Ascending aorta (tissue), 2 donors: ENCODE measurements at places on chromosomes 2 and 18. TPM values are rescaled to one million over a fixed set of nuclear protein-coding genes. Genes with fewer than 3 reads are reported as not detected.
A peak's percentile ranks its signal among the peaks of the same experiment; 100 is the strongest.

The KIAA2012 gene
- total RNA-seq: 0.11 TPM

DNA sequence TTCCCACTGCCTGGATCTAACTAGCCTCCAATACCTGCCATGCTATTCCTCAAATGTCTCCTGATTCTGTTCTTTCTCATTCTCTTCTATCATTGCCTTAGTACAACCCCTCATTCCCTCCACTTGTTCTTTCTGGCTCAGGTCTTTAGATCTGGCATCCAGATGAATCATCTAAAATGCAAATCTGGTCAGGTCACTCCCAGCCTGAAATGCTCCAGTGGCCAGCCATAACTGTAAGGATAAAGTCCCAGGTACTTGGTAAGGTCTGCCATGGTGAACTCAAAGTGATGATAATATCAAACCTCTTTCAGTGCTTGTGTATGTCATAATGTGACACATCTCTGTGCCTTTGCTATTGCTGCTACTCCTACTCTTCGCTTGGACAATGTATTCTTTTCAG lies 2.9 kb upstream of the SNRNP27 start:
- peaks cover 12% of the 10 kb centered on the region for H3K4me1 ChIP-seq
- no peak overlapping the region for H3K4me3 ChIP-seq
- no peak for DNase-seq
- H3K27ac ChIP-seq: no peak overlapping the region
- no peaks in the 10 kb centered on the region for H3K27me3 ChIP-seq
- peaks cover 3% of the 10 kb centered on the region for H3K36me3 ChIP-seq

DNA sequence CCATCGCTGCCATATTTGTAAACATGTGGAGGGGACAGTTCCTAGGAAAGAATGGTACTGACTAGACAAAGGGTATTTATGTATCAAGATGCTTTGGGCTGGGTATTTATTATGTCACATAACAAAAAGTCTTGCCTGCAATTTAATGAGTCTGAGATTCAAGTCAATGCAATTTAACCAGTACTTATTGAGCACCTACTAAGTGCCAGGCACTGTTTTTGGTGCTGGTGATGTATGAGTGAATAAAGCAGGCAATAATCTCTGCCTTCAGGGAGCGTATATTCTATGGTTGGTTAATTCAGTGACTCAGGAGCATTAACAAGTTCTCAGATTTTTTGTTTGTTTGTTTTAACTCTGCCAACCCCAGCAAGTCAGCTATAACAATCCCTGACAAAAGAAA lies 24.6 kb upstream of the ACVR1 start:
- no peaks in the 10 kb centered on the region for H3K27me3 ChIP-seq
- DNase-seq: no peak
- H3K27ac ChIP-seq: no peak overlapping the region
- no peaks in the 10 kb centered on the region for H3K36me3 ChIP-seq

DNA sequence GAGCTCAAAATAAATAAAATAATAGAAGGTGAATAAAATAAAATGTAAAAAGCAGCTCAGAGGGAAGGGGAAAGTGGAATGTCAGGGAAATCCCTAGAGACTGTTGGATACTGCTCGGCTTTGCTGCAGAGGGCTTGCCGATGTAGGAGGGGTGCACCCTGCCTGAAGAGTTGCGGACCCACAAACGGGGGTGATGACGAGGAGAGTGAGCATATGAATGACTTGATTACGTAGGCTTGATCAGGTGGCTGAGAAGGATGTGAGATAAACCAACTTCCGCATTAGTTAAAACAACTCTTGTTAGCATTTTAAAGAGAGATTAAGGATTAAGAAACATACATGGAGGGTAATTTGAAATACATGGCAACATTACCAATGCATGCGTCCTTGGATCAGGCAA lies 21.0 kb upstream of the TMEM237 start:
- H3K27me3 ChIP-seq: no peaks in the 10 kb centered on the region
- no peak overlapping the region for H3K27ac ChIP-seq
- DNase-seq: no peak
- no peak overlapping the region for H3K4me3 ChIP-seq
- H3K4me1 ChIP-seq: no peaks in the 10 kb centered on the region
- H3K36me3 ChIP-seq: no peaks in the 10 kb centered on the region

DNA sequence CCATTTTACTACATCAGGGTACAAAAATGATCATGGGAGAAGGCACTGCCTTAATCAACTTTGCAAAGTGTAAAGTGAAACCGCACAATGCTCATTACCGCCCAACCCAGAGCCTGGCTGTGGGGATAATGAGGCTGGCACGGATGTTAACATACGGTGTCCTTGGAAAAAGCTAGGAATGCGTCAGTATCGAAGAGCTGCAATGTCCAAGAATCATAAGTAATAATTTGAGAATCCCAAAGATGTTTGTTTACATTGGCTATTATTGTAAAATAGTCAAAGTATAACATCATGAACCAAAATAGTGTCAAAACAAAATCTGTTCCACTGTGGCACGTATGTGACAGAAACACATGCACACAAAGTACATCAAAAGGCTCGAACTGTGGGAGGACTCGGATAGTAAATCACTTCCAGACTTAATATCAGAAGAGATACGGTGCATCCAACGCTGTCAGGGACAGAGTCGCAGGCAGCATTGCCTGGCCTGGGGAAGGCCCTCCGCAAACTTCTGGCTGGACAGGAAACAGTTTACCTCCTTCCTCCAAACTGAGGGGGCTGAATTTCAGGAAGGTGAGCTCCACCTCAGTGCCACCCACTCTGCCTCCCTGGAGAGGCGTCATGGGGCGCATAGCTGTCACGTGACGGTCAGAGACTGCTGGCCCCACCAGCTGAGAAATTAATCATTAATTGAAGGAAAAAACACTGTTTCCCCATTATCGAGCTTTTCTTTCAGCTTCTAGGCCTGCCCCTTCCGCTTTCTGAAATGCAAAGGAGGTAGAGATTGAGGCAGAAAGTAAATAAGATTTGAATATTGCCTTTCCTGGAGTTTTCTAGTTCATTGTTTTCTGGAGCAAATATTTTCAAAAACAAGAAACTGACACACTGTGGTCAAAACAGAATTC lies 1.8 kb upstream of the ID2 start:
- peak overlapping the region; percentile 82 for H3K4me3 ChIP-seq
- peak overlapping the region; percentile 100 for H3K27ac ChIP-seq
- no peaks in the 10 kb centered on the region for H3K27me3 ChIP-seq
- no peaks in the 10 kb centered on the region for H3K36me3 ChIP-seq
- peaks cover 9% of the 10 kb centered on the region for H3K4me1 ChIP-seq

The GMCL1 gene
- 10.4 TPM for total RNA-seq

DNA sequence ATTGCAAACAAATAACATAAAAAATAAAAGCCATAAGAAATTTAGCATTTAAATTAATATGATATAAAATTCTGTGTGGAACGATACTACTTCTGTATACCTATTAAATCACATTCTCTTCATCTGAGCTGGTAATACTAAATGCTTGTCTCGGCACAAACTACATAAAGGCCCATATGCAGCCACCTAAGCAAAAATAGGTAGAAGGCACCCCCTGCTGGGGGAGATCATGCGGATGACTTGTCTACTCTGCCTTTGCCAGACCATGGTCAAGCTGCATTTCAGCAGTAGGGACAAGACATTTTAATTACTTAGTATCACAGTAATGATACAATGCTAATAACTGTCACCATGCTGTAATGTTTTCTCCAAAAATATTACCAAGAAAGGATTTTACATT lies 108.0 kb downstream of the CDH19 start:
- H3K36me3 ChIP-seq: no peaks in the 10 kb centered on the region
- H3K4me1 ChIP-seq: no peaks in the 10 kb centered on the region
- no peak for DNase-seq
- no peaks in the 10 kb centered on the region for H3K27me3 ChIP-seq
- H3K4me3 ChIP-seq: no peak overlapping the region

GRCh38 chr18:1691863-1692262 lies 787.2 kb downstream of the ADCYAP1 start:
- H3K36me3 ChIP-seq: no peaks in the 10 kb centered on the region
- H3K4me1 ChIP-seq: no peaks in the 10 kb centered on the region
- no peak for DNase-seq
- H3K27ac ChIP-seq: no peak overlapping the region
- H3K27me3 ChIP-seq: no peaks in the 10 kb centered on the region

The HSPE1 gene
- 72.7 TPM for total RNA-seq

DNA sequence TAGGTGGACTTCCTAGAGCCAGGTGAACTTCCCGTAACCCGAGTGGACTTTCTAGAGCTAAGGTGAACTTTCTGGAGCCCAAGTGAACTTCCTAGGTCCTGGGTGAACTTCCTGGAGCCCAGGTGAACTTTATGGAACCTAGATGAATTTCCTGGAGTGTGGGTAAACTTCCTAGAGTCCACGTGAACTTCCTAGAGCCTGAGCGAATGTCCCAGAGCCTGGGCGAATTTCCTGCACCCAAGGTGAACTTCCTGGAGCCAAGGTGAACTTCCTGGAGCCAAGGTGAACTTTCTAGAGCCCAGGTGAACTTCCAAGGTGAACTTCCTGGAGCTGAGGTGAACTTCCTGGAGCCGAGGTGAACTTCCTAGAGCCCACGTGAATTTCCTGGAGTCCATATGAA lies 70.0 kb downstream of the RTP5 start:
- no peak overlapping the region for H3K27ac ChIP-seq
- no peak overlapping the region for H3K4me3 ChIP-seq
- no peaks in the 10 kb centered on the region for H3K36me3 ChIP-seq
- H3K4me1 ChIP-seq: no peaks in the 10 kb centered on the region
- DNase-seq: no peak

DNA sequence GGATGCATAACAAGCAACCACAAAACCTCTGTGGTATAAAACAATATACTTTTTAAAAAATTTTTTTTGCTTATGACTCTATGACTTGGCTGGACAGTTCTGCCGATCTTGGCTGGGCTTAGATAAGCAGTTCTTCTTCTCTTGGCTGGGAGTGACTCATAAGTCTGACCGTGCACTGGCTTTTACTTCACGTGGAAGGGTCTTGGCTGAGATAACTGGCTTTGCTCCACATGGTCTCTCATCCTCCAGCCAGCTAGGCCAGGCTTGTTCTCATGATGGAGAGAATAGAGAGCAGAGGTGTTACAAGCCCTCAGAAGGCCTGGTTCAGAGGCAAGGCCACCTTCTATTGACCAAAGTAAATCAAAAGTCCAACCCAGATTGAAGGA lies 178.9 kb upstream of the SERPINE2 start:
- no peak for DNase-seq
- no peaks in the 10 kb centered on the region for H3K27me3 ChIP-seq
- H3K36me3 ChIP-seq: no peaks in the 10 kb centered on the region

- no peaks in the 10 kb centered on the region for H3K36me3 ChIP-seq
- no peak overlapping the region for H3K27ac ChIP-seq
- H3K27me3 ChIP-seq: no peaks in the 10 kb centered on the region
These were observed 72.7 kb downstream of the CABLES1 start for GRCh38 chr18:23207994-23208393.

The IL36A gene
- total RNA-seq: not detected

- no peaks in the 10 kb centered on the region for H3K4me1 ChIP-seq
- peak; percentile 64 for DNase-seq
- no peaks in the 10 kb centered on the region for H3K36me3 ChIP-seq
- no peak overlapping the region for H3K4me3 ChIP-seq
- H3K27me3 ChIP-seq: no peaks in the 10 kb centered on the region
- H3K27ac ChIP-seq: no peak overlapping the region
These were observed 54.6 kb upstream of the GPR17 start for GRCh38 chr2:127591221-127591923.
